ENCODE measurements at places on chromosomes 7 and 10. TPM values are rescaled to one million over a fixed set of nuclear protein-coding genes. Genes with fewer than 3 reads are reported as not detected.

DNA sequence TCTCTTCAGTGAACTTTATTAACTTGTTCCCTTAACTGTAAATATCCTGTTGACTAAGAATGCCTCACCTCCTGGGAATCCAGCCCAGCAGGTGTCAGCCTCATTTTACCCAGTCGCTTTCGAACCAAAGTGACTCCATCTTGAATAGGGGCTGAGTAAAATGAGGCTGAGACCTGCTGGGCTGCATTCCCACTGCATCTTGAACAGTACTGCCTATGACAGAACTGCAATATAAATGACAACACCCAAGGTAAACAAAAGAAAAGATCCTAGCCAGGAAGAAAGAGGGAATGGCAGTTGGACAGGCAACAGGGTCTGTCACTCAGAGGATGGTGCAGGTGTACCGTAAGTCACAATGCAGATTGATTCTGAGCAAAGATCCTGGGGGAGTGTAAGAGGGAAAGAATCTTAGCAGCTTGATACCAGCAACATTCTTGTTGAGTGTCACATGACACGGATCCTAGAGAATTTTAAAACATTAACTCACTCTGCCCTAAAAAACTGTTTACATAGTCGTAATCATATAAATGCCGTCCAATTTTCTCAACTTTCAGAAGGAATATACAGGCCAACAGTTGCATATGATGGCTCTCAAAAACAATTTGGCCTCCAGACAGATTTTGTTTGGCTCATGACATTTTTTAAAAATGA lies 4.4 kb upstream of the FAM107B start:
- DNase-seq, result peak; percentile 64

DNA sequence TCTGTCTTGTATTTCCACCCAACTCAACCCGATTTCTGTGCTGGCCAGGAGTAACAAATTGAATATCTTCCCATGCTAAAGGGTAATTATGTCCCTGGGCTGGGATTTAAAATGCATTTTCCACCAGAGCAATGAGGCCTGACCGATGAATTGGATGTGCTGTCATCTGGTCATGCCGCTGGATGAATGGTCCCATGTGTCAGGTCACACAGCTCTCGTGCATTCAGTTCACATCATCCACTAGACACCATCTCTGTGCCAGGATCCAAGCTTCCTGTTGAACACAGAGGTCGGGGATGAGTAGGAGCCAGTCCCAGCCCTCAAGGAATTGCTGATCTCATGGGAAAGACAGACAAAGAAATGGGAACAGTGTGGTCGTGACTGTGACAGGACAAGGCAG lies 200.8 kb downstream of the ADRA2A start:
- DNase-seq, result no peak

GRCh38 chr7:118492466-118492865 lies 268.0 kb downstream of the ANKRD7 start:
- no peak for DNase-seq

Gene FAM131B
- total RNA-seq, result 1.2 TPM
